ENCODE measurements at places on chromosomes 5 and 9. TPM values are rescaled to one million over a fixed set of nuclear protein-coding genes. Genes with fewer than 3 reads are reported as not detected.

Gene CYSRT1
- 0.66 TPM for total RNA-seq

GRCh38 chr5:64840958-64841357, 72.2 kb downstream of the CWC27 start:
- no peak for DNase-seq
- no peaks in the 10 kb centered on the region for H3K27me3 ChIP-seq
- H3K4me1 ChIP-seq, result no peaks in the 10 kb centered on the region
- no peak overlapping the region for H3K27ac ChIP-seq
- H3K4me3 ChIP-seq, result no peak overlapping the region

GRCh38 chr5:135065306-135066265, 31.6 kb upstream of the PITX1 start:
- H3K36me3 ChIP-seq, result no peaks in the 10 kb centered on the region
- no peak overlapping the region for H3K4me3 ChIP-seq
- H3K27ac ChIP-seq, result no peak overlapping the region
- H3K4me1 ChIP-seq, result no peaks in the 10 kb centered on the region

DNA sequence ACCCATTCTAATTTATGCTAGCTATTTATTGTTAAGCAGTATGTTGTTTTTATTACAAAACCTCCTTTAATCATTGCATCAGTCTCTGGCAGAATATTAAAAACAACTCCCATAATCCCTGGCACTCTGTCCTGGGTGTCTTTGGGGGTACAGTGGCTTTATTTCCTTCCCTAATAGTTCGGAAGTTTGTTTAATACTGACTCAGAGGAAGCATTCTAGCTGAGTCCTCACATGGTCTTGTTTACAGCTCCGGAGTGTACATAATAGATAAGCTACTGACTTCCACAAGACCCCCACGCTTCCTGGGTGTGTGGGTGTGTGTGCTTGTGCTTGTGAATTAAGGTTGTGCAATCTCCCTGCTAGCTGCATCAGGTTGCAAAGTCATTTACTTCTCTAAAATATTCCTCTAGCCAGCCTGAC, 149.8 kb upstream of the CDKN2B start:
- no peaks in the 10 kb centered on the region for H3K4me1 ChIP-seq
- no peak for DNase-seq
- H3K36me3 ChIP-seq, result no peaks in the 10 kb centered on the region
- no peak overlapping the region for H3K27ac ChIP-seq

DNA sequence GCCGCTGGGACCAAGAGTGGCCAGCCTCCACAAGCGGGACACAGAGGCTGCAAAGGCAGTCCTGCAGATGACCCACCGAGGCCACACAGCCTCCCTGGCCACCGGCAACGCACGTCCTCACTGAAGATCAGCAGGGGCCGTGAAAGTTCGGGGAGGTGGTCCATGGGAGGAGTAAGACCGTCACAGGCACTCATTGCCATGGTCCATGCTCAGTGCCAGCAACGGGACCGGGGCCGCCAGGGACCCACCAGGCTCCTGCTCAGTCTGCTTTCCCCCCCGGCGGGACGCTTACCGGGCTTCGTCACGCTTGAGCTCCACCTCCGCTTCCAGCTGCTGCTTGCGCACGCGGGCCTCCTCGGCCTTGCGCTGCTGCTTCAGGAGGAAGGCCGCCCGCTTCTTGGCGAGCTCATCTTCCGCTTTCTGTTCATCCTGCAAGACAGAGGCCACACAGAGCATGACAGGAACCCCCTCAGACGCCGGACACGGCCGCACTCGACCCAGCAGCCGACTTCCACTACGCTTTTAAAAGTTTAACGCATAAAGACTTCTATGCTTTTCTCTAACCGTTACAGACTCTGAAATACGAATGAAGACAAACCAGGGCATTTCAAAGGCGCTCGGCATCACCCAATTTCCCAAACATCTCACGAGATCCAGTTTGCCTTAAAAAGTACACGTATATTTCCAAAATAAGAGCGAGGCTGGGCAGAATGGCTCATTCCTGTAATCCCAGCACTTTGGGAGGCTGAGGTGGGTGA, 88.4 kb downstream of the CAMSAP1 start:
- peaks cover 46% of the 10 kb centered on the region for H3K36me3 ChIP-seq
- no peak overlapping the region for H3K27ac ChIP-seq

DNA sequence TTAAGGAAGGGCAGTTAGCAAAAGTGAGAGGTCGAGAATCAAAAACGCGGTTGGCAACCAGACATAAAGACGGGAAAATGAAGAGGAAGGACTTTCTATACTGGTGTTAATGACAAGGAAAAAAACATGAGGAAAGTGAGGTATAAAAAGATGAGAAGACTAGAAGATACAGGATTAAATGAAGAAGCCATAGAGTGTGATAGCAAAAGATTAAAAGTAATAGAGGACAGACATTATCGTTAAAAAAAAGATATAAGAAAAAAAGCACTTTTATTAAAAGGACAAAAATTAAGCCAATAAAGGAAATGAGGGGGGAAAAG, 1.7 kb upstream of the SSBP2 start:
- no peak overlapping the region for H3K4me3 ChIP-seq
- DNase-seq, result no peak
- H3K27ac ChIP-seq, result no peak overlapping the region
- H3K36me3 ChIP-seq, result no peaks in the 10 kb centered on the region
- H3K27me3 ChIP-seq, result no peaks in the 10 kb centered on the region

DNA sequence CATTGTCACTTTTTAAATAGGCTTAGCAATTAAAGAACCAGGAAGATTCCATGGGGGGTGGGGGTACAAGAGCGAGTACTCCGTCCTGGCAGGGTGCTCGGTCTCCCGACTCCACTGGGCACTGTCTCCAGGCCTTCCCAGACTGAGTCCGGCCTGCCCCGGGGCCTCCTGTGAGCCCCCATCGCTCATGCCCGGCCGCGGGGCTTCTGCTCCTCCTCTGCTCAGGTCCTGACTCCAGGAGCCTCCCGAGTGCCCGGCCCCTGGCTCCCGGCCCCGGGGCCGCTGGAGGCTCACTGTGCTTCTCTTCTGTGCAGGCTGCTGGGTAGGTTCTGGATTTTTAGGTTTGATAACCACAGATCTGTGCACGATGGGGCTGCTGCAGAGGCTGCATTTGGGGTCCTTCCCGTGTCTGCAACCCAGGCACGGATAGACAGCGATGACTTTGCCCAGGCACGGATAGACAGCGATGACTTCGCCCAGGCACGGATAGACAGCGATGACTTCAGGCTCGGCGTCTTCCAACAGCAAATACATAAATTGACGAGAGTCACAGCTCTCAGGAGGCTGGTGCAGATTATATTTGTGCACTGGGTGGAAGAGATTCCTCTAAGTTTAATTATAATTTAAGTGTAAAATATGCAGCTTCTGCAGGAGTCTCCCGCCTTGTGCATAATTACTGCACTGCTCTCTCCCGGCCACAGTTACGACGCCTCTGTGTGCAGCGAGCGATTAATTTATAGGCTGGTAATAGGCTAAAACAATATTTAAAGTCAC, 74.8 kb upstream of the RXRA start:
- no peaks in the 10 kb centered on the region for H3K4me1 ChIP-seq
- H3K36me3 ChIP-seq, result no peaks in the 10 kb centered on the region
- no peak overlapping the region for H3K27ac ChIP-seq
- DNase-seq, result no peak

GRCh38 chr5:30638899-30639298, 554.6 kb upstream of the CDH6 start:
- no peak overlapping the region for H3K4me3 ChIP-seq
- no peak overlapping the region for H3K27ac ChIP-seq
- DNase-seq, result no peak
- H3K36me3 ChIP-seq, result no peaks in the 10 kb centered on the region
- no peaks in the 10 kb centered on the region for H3K4me1 ChIP-seq
- no peaks in the 10 kb centered on the region for H3K27me3 ChIP-seq

Gene IL17B
- total RNA-seq, result not detected

Gene NRG2
- 0.24 TPM for total RNA-seq

- H3K27ac ChIP-seq, result no peak overlapping the region
- no peak overlapping the region for H3K4me3 ChIP-seq
- no peaks in the 10 kb centered on the region for H3K36me3 ChIP-seq
- H3K27me3 ChIP-seq, result no peaks in the 10 kb centered on the region
Observed at GRCh38 chr5:53246042-53246836, 136.7 kb upstream of the MOCS2 start.
